ENCODE measurements at places on chromosomes 16 and 17. TPM values are rescaled to one million over a fixed set of nuclear protein-coding genes. Genes with fewer than 3 reads are reported as not detected.

DNA sequence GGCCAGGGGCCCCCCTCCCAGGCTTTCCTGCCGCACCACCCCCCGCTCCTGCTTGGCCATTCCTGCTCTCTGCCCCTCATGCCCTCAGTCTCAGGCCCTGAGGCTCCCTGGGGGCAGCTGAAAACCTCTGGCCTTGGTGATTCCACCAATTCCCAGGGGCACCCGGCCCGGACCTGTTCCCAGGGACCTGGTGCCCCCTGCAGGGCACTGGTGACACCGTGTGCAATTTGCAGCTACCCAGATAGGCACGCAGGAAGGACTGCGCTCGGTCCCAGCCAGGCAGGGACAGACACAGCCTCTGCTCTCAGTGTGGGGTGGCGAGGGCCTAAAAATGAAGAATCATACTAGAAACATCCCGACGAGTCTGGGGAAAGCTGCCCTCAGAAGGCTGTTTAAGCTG, 13.4 kb downstream of the WFDC1 start:
- DNase-seq, result peak; percentile 23

- no peak for DNase-seq
Measured at GRCh38 chr17:77749321-77749751, 209.2 kb upstream of the TNRC6C start.

GRCh38 chr17:19357351-19357750, 5.2 kb downstream of the B9D1 start:
- no peak for DNase-seq

Gene CDH15
- 0.37 TPM for polyA plus RNA-seq

Gene CA5A
- polyA plus RNA-seq, result 0.34 TPM
